ENCODE measurements at places on chromosomes 7 and 10. TPM values are rescaled to one million over a fixed set of nuclear protein-coding genes. Genes with fewer than 3 reads are reported as not detected.

DNA sequence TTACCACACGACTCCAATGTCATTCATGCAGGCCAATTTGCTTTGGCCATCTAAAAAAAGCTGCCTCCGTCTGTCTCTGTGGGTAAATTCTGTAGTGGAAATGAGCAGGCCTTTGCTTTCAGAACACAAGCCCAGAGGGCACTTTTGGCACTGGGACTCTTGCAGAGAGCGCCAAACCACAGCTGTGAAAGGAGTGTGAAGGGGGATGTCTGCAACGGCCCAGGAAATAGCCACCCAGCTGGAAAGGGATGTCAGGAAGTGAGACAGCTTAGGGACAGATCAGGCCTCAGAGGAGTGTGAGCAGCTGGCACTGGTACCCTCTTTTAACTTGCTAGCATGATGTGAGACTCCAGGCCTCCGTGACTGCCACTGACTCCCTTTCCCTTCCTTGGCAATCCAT is 152.4 kb downstream of the DKK1 start:
- H3K36me3 ChIP-seq, result no peaks in the 10 kb centered on the region
- no peak for DNase-seq
- peak overlapping the region; percentile 70 for H3K27ac ChIP-seq
- no peak overlapping the region for H3K4me3 ChIP-seq
- H3K27me3 ChIP-seq, result no peaks in the 10 kb centered on the region

Gene ATP6V0A4
- 0.64 TPM for total RNA-seq

DNA sequence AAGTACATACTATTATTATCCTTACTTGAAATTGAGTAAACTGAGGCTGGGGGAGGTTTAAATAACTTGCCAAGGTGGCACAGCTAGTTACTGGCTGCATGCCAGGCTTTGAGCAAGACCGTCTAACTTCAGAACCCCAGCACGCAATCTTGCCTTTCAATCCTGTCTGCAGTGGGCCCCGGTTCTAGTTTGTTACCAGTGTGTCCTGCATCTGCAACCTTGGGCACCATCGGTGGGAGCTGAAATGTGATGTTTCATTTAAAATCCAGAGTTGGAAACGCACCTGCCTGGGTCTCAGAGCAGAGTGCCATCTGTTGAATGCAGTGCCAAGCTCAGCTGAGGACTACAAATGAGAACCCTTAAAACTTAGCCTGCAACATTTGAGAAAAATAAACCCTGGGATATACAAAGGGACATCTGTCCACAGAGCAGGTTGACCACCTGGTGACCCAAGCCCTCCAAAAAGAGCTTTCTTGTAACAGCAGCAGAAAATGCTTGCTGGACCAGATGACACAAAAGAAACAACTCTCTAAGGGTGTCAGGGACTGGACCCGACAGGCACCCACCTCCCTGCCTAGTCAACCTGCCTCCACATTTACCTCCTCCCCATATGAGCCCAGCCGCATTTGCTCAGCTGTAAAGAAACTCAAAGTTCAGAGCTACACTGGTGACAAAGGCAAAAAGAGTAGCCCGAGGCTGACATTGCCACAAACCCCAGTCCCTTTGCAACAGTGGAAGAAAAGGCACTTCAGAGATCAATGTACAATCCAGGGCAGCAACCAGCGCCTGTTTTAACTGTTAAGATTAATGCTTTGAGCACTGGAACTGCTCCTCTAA is 1.7 kb downstream of the SH3PXD2A start:
- peak overlapping the region; percentile 79 for H3K4me3 ChIP-seq
- peaks cover 45% of the 10 kb centered on the region for H3K27me3 ChIP-seq
- no peaks in the 10 kb centered on the region for H3K36me3 ChIP-seq
- DNase-seq, result no peak
- H3K4me1 ChIP-seq, result peaks cover 18% of the 10 kb centered on the region

- H3K27ac ChIP-seq, result no peak overlapping the region
- peaks cover 30% of the 10 kb centered on the region for H3K27me3 ChIP-seq
- peak; percentile 73 for DNase-seq
- H3K36me3 ChIP-seq, result no peaks in the 10 kb centered on the region
- no peaks in the 10 kb centered on the region for H3K4me1 ChIP-seq
- H3K4me3 ChIP-seq, result no peak overlapping the region
Measured at GRCh38 chr10:125284875-125285597, 124.7 kb upstream of the CTBP2 start.
